ENCODE measurements at places on chromosomes 2 and 18.

DNA sequence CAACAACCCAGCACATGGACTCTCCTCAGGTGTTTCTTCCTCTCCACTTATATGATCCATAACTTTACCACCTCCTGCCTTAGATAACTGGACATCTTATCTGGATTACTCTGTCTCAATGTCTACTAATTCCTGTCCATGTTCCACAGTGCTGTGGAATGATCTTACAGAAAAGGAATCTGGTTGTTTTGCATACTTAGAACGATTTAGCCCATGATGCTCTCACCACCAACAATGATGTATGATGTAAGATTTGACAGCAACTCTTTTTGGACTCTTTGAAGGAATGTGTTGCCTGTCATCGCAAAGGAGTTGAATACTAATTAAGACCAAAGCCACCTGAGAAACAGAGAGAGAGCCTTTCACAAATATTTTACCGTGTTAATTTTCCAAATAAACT lies 37.7 kb upstream of the SYT4 start:
- no peak for DNase-seq

- no peak for DNase-seq
Observed at GRCh38 chr2:70440621-70441020, 113.0 kb downstream of the TGFA start.

- DNase-seq, result no peak
Observed at GRCh38 chr2:74414881-74415761, 6.3 kb downstream of the C2orf81 start.

GRCh38 chr2:15506229-15506819 lies 54.8 kb downstream of the NBAS start:
- DNase-seq, result no peak

GRCh38 chr18:12308386-12309100 lies 502 bp downstream of the TUBB6 start:
- peak; percentile 69 for DNase-seq

- DNase-seq, result no peak
Observed at GRCh38 chr2:84884449-84884848, 3.6 kb upstream of the TRABD2A start.

- DNase-seq, result no peak
Observed at GRCh38 chr18:78632111-78632541, 347.5 kb upstream of the SALL3 start.

GRCh38 chr2:233414273-233414654 lies 60.0 kb downstream of the DGKD start:
- no peak for DNase-seq

DNA sequence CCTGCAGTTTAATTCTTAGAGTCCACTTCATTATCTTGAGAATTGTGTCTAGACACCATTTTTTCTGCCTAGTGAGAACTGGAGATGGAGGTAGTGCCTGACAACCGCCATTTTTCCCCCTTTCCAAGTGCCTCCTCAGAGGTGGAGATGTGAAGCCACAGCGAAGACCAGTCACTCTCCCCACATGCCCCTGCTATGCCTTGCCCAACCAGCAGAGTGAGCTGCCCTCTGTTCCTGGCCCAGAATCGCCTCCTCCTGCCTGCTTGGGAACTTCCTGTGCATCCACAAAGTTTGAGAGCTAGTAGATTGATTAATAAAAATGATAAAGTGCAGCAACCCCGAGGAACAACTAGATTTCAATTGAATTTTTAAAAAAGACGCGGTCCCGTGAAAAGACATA lies 123.3 kb downstream of the CLIP4 start:
- no peak for DNase-seq

- DNase-seq, result no peak
Observed at GRCh38 chr2:141692829-141693228, 438.0 kb downstream of the LRP1B start.

DNA sequence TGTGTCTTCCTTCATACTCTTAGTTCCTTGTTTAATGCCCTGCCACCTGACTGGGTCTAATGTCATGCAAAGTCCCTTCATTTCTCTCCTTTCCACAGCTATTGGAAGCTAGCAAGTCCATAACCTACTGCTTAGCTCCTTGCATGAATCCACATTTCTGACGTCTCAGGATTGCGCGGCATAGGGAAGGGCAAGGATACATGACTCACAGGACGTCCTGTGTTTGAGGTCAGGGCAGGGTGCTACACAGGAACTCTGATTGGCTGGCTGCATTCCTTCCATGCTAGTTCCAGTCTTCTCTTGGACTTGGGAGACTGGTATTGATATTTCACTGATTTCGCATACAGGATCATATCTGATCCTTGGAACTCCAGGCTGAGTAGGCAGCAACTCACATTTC lies 137.9 kb downstream of the CDH2 start:
- no peak for DNase-seq

DNA sequence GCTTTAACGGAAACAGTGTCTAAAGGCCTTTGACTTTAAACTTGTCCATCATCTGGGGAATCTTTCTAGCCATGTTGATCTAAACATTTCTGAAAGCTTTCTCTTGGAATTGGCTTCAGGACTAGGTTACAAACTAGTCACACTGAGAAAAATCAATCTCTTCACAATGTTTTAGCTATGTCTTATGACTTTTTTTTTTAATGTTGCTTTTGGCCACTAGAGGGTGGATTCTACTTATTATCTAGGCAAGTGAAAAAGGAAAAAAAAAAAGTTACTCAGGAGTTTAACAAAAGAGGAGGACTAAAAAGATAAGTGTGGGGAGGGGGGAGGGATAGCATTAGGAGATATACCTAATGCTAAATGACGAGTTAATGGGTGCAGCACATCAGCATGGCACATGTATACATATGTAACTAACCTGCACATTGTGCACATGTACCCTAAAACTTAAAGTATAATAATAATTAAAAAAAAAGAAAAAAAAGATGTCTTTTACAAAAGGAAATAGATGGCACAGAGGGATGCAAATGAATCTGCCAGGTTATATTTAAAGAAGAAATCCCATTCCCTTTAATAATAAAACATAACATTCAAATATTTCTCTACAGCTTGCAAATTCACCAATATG lies 160.4 kb upstream of the PID1 start:
- no peak for DNase-seq

GRCh38 chr2:119897736-119898395 lies 115.0 kb upstream of the EPB41L5 start:
- no peak for DNase-seq

DNA sequence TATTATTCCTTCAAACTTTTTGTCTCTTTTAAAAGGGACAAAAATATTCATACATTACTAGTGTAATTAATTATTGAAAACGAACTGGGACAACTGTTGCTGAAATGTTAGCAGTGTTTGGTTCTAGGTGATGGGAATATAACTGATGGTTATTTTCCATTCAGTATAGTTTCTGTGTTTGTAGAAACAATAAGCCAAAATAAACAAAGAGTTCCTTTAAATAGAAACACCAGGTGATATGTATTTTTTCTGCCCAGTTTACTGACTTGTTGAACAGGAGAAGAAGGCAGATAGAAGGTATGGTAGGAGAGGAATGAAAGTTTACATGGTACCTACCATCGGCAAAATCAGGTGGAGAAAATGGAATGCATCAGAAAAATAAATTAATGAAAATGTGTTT lies 74.2 kb downstream of the LYPD6B start:
- DNase-seq, result no peak

Measured in activated CD8-positive, alpha-beta memory T cell treated with anti-CD3 and anti-CD28 coated beads, Interleukin-2, amount 50 U/mL, for 48 hours (primary cell).